ENCODE measurements at places on chromosomes 12 and 14.

DNA sequence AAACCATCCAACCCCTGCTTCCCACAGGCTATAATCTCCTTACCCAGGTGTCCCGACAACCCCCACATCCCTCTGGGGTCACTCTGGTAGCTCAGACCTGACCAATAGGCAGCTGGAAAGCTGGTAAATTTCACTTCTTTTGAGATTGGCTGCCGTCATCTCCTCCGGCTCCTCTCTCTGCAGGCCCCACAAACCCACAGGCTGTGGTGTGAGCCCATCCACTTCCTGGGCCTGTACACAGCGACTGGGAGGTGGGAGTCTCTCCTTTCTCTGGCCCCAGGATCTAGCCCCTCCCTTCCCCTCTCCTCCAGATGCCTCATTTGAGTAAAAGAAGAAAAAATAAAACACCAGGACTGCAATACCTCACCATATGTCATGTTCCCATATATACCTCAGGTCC is 709 bp downstream of the INHBC start:
- DNase-seq, result peak; percentile 59

- DNase-seq, result no peak
Measured at GRCh38 chr12:117298648-117299225, 62.7 kb downstream of the NOS1 start.

DNA sequence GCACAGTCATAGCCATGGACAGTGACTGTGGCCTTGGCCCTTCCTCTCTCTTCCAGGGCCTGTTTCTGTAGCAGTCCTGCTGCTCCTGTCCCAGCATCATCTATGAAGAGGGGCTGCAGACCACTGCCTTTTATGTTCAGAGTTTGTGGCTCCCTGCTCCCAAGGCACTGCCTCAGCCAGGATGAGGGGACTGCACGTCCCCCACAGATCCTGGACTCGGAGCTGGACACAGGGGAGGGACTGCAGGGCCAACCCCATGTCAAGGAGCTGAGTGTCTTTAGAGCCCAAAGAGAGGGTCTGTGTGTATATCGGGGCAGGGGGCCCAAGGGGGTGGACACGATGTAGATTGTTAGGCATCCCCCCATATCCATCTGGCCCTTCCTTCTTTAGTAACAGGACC is 60.6 kb upstream of the DIO3 start:
- no peak for DNase-seq

- no peak for DNase-seq
Measured at GRCh38 chr12:80512781-80513180, 68.7 kb downstream of the PTPRQ start.

- no peak for DNase-seq
Measured at GRCh38 chr12:53949631-53950436, 4.9 kb upstream of the HOXC12 start.

DNA sequence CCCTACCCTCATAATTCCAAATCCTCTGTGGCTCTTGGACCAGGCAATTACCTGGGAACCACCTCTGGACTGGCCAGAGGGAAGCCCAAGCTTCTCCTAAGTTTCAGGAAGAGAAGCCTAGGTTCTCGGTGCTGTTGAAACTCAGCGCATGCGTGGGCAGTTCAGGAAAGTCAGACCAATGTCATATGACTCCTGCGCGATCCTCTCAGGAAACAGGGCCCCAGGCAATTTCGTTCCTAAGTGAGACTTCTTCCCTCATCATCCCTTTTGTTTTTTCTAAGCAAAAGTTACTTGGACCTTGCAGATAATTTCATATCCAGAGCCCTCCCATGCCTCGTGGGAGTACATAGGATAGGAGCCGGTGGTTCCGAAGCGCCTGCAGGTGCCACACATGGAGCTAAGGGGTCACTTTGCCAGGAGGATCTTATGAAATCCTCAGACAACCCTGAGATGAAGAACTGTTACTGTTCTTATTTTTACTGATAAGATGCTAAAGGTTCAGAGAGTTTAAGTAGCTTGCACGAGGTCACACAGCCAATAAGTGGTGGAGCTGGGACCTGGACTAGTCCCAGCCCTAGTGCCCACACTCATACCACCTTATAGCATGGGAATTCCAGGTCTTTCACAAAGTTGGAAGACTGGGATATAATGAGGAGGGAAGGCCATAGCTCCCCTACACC is 168.2 kb downstream of the ZFP36L1 start:
- DNase-seq, result no peak

- no peak for DNase-seq
Measured at GRCh38 chr12:85157035-85157603, 121.0 kb downstream of the LRRIQ1 start.

DNA sequence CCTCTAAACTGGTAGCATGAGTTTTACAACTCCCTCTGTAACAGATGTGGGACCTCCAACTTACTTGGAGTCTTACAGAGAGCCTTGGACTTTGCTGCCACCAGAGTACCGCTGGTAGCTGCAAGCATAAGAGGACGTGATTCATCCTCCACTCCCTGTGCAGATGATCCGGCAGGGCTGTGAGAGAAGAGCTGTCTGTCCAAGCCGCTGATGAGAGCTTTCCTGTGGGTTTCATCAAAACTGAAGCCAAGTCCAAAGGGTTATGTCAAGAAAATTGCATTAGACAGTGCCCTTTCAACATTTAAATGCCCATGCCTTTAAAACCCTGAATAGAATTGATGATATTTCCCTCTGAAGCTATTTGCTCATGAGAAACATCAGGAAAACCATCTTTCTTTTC is 85.8 kb downstream of the LLPH start:
- no peak for DNase-seq

GRCh38 chr12:25052914-25053211 is 104.0 kb upstream of the BCAT1 start:
- DNase-seq, result no peak

DNA sequence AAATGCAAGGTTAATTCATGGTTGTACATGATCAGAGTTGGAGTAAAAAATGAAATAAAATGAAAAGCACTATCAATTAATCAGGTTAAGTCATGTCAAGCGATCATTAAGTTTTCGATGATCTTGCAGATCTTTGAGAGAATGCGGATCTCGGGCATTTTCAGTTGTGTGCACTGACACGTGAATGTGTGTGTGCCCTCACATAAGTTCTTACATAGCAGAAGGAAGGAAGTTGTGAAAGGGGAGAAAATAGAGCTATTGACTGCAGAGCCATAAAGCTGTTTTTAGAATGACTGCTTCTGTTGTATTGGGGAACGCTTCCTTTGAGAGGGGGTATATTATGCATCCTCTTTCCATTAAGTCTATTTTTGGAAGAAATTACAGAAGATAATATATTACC is 101.3 kb downstream of the HMGA2 start:
- DNase-seq, result no peak

DNA sequence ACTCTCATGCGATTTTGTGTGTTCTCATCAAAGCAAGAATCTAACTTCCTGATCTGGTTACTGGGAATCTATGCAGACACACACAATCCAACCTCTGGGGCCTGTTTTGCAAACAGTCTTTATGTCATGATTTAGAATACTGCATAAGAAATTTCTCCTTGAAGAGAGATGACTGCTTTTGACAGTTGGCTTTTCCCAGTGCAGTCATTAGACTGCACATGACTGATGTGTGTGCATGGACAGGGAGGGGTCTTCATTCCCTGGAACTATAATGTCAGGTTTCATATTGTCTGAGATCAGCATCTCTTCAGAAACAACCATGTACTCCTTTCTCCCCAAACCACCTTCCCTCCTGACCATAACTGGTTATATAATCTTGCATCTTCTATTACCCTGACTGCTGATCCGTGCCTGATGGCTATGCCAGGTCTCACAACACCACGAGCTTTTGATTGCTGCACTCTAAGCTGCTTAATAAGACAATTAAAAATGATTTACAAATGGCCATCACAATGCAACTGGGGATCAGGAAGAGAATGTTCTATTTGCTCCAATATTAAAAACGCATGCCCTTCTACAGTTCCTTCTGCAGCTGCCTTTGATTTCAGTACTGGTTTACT is 995.4 kb downstream of the NRXN3 start:
- no peak for DNase-seq

GRCh38 chr12:89253488-89253887 is 98.8 kb downstream of the DUSP6 start:
- DNase-seq, result no peak

- DNase-seq, result no peak
Measured at GRCh38 chr14:36408388-36408787, 88.0 kb upstream of the MBIP start.

GRCh38 chr14:61663312-61663979 is 31.9 kb upstream of the HIF1A start:
- no peak for DNase-seq

DNA sequence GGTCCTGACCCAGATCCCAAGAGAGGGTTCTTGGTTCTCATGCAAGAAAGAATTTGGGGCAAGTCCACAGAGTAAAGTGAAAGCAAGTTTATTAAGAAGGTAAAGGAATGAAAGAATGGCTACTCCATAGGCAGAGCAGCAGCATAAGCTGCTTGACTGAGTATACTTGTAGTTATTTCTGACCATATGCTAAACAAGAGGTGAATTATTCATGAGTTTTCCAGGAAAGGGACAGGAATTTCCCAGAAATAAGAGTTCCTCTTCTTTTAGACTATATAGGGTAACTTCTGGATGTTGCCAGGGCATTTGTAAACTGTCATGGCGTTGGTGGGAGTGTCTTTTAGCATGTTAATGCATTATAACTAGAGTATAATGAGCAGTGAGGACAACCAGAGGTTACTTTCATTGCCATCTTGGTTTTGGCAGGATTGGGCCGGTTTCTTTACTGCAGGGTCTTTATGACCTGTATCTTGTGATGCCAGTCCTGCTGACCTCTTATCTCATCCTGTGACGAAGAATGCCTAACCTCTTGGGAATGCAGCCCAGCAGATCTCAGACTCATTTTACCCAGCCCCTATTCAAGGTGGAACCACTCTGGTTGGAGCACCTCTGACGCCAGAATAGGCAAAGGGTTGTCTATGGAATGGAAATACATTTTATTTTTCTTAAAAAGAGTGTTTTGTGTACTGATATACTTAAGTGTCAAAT is 113.8 kb downstream of the OTOGL start:
- DNase-seq, result no peak

DNA sequence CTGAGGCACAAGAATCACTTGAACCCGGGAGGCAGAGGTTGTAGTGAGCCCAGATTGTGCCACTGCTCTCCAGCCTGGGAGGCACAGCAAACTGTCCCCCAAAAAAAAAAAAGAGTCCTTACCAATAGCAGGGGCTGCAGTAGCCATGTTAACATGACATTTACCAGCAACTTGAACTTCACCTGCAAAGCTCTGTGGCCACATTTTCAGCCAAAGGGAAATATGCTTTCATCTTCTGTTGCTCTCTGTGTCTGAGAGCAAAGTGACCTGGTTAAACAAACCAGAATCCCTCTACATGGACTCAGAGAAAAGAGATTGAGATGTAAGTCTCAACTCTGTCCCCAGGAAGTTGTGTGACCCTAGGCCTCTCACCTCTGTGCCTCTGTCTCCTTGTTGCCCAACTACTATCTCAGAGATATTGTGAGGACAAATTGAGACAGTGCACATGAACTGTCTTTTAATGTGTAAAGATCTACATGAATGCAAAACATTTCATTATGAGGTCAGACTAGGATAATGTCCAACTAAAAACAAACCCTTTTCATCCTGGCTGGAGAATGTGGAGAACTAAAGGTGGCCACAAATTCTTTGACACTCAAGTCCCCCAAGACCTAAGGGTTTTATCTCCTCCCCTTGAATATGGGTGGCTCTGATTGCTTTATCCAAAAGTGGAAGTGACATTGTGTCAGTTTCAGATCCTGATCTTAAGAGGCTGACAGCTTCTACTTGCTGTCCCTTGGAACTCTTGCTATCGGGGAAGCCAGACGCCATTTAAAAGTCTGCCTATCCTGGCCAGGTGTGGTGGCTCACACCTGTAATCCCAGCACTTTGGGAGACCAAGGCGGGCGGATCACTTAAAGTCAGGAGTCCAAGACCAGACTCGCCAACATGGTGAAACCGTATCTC is 24.7 kb upstream of the P2RX4 start:
- DNase-seq, result no peak

- DNase-seq, result no peak
Measured at GRCh38 chr12:71665090-71665463, 976 bp downstream of the THAP2 start.

- no peak for DNase-seq
Measured at GRCh38 chr12:74449872-74450271, 87.8 kb upstream of the ATXN7L3B start.

DNA sequence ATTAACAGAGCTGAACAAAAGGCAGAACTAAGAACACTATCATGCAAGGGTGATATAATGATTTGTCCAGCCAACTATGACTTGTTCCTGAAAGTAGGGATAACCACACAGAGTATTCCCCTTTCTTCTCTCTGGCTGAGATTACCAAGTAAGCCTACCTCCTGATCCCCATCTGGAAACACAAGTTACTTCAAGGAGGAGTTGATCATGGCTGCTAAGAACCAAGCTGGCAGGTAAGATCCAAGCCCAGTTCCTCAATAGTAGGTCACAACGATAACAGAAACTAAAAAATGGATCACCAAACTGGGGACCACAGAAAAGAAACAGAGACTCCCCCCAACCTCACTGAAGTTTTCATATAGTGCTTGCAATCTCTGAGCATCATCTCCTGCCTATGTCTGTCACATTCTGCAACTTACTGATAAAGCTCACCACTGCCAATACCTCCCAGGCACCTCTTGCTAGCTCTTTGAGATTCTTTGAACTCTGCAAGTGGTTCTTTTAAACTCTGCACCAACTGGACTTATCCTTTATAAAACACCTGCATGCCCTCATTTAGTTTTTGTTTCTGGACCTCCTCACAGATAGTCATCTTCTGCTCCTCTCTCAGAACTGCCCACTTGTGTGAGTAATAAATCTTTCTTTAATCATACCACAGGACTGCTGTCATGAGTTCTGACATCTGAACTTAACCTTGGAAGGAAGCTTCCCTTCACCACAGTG is 76.6 kb downstream of the LRP6 start:
- DNase-seq, result no peak

- no peak for DNase-seq
Measured at GRCh38 chr14:63877550-63877939, 24.7 kb downstream of the SYNE2 start.

- DNase-seq, result peak; percentile 19
Measured at GRCh38 chr14:74507840-74508239, 14.3 kb downstream of the ISCA2 start.

GRCh38 chr14:100723135-100723829 is 3.4 kb upstream of the DLK1 start:
- no peak for DNase-seq

DNA sequence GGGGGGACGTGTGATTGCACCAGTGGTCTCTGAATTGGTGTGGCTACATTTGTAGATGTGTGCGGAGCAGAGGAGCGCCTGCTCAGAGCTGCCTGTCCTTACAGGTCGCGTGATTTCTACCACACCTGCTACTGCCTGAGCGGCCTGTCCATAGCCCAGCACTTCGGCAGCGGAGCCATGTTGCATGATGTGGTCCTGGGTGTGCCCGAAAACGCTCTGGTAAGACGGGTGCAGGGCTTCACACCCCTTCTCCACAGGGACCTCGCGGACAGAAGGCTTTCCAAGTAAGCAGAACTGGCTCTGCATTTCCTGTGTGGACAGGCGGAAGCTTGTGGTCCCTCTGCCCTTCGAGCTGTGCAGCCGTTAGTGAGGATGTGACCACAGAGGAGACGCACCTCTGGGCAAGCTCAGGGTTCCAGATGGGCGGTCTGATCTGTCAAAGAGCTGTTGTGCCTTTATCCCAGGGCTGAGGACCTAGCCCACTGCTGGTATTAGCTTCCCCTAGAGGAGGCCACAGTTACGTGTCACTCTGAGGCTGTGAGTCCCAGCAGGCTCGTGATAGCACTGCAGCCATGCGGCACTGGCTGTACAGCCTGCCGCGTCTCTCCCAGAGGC is 47.7 kb downstream of the MAX start:
- DNase-seq, result no peak

All from activated naive CD8-positive, alpha-beta T cell treated with anti-CD3 and anti-CD28 coated beads, Interleukin-2, amount 10 ng/mL, durations not matched to agents 7 days and 5 days (primary cell).